ENCODE measurements at places on chromosomes 13 and 19. TPM values are rescaled to one million over a fixed set of nuclear protein-coding genes. Genes with fewer than 3 reads are reported as not detected.

- H3K27ac ChIP-seq = no peak overlapping the region
- no peaks in the 10 kb centered on the region for H3K36me3 ChIP-seq
- H3K4me1 ChIP-seq = no peaks in the 10 kb centered on the region
- DNase-seq = no peak
These were observed 243.2 kb upstream of the TSHZ3 start for GRCh38 chr19:31592456-31592855.

DNA sequence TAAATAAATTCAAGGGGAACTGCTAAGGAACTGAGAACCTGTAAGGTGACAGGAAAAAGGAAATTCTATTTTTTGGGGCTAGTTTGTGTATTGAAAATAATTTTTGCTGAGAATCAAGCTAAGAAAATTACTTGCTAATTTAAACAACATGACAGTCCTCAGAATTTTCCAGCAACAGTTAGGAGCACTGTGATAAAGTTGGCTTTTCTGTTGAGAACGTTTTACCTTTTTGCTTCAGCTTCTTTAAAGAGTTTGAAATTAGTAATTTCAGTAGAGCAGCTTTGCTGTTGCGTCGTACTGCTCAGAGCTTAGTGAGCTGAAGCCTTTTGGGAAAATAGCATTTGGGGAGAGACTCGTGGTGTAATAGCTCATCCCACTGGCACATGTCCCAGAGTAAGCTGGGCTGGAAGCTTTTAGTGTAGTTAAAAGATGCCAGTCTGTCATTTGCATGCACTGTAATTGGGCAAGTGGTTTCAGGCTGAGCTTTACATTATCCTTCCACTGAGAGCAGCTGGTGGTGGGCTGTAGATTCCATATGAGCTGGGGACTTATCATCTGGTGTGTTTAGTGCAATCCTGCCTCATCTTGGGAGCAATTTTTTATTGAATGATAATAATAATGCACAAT lies 69.8 kb downstream of the LRCH1 start:
- no peaks in the 10 kb centered on the region for H3K36me3 ChIP-seq
- peak; percentile 69 for DNase-seq
- no peaks in the 10 kb centered on the region for H3K27me3 ChIP-seq
- peak overlapping the region; percentile 11 for H3K27ac ChIP-seq
- no peak overlapping the region for H3K4me3 ChIP-seq

GRCh38 chr19:40806423-40807146 lies 7.6 kb downstream of the EGLN2 start:
- H3K4me1 ChIP-seq = peaks cover 52% of the 10 kb centered on the region
- no peaks in the 10 kb centered on the region for H3K36me3 ChIP-seq
- peak; percentile 87 for DNase-seq
- H3K4me3 ChIP-seq = no peak overlapping the region
- H3K27me3 ChIP-seq = no peaks in the 10 kb centered on the region

GRCh38 chr19:43425567-43426392 lies 11.1 kb downstream of the TEX101 start:
- H3K36me3 ChIP-seq = no peaks in the 10 kb centered on the region
- no peak overlapping the region for H3K4me3 ChIP-seq

DNA sequence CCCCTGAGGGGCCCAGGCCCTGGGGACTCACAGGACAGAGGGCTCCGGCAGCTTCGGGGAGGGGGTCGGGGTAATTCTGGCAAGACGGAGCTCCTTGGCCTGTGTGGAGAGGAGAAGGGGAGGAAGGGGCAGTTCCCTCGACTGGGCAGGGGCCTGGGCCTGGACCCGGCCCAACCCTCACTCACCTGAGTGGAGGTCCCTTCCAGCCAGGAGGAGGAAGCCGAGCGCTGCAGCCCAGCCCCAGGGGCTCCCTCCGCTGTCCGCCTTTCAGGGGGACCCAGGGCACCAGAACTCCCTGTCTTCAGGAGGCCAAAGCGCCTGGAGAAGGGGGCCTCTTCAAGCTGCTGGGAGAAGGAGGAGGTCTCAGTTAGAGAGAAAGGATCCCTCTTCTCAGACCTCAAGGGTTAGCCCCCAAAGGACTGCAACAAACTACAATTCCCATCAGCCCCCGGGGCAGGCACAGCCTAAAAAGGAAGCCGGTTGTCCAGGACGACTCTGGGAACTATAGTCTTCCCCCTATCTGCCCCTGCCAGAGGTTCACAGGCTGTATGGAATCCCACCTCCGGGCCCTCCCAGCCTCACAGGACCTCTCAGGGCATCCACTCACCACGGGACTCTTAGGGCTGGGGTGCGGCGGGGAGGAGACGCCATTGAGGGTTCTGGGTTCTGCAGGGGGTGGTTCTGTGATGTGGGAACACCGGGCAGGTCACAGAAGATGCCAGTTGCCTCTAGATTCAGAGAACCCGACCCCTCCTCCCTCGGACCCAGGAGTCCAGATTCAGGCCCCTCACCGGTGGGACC lies 19.8 kb downstream of the EPS8L1 start:
- H3K4me3 ChIP-seq = no peak overlapping the region
- peak; percentile 55 for DNase-seq

DNA sequence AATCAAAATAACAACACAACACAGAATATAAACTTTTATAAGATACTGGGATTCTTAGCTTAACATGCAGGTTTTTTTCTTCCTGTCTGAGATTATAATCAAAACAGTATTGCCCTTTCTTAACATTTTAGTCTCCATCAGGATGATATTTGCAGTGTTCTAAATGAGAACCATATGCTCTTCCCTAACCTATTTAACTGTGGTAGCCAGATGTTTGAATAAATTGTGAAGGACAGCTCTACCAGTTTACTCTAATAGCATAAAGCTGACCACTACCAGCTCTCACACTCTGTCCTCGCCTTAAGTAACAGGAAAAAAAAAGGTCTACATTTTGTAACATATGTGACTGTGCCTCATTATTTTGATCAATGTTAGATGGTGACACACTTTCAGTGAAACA lies 618.7 kb upstream of the SGCG start:
- no peak overlapping the region for H3K4me3 ChIP-seq
- H3K27ac ChIP-seq = no peak overlapping the region
- DNase-seq = no peak
- H3K36me3 ChIP-seq = no peaks in the 10 kb centered on the region
- no peaks in the 10 kb centered on the region for H3K4me1 ChIP-seq
- H3K27me3 ChIP-seq = no peaks in the 10 kb centered on the region

DNA sequence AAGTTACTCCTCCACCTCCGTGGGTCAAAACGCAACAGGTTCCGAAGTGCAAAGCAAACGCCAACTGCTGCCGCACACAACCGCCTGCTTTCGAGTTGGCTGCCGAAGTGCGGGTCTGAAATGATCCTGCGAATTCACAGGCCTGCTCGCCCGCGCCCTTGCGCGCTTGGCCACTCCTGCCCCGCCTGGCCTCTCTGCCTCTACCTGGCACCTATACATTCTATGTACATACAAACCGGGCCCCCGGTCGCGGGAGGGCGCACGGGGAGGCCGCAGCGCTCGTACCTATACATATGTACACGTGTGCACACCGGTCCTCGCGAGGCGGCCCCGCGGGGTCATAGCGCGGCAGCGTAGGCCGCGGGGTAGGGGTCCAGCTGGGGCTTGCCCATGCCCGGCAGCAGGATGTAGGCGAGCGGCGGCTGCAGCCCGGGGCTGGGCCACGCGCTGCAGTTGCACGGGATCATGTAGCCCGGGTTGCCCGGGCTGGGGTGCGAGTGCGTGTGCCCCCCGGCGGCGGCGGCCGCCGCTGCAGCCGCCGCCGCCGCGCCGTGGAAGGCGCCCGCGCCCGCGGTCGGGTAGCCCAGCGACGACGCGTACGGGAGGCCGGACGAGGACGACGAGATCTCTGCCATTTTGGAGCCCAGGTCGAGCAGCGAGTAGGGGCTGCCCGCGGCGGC lies 1.3 kb downstream of the SOX21 start:
- H3K4me3 ChIP-seq = peak overlapping the region; percentile 21
- no peak overlapping the region for H3K27ac ChIP-seq
- H3K4me1 ChIP-seq = no peaks in the 10 kb centered on the region
- H3K36me3 ChIP-seq = no peaks in the 10 kb centered on the region
- DNase-seq = no peak

- no peak for DNase-seq
- H3K36me3 ChIP-seq = no peaks in the 10 kb centered on the region
- no peaks in the 10 kb centered on the region for H3K27me3 ChIP-seq
- no peak overlapping the region for H3K27ac ChIP-seq
These were observed 66.4 kb upstream of the USP29 start for GRCh38 chr19:57053401-57053800.

DNA sequence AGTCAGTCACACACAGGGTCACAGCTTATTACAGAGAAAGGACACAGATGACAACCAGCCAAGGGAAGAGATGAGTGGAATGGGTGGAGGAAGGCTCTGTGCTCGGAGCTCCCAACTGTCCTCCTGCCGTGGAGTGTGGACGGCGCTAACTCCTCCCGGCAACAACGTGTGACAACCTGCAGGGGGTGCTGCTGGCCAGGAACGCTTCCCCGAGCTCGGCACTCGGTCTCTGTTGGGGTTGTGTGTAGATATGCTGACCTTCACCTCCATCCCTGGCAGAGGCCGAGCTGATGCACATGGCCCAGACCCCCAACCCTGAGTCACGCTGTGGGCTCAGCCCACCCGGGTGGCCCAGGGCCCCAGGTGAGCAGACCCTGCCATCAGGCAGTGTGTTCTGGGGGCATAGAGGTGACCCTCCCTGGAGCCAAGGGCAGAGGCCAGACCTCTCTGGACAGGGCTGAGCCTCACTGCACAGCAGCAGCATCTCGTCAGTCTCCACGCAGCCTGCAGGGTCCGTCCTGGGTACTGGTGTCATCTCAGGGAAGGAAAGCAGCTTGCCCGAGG lies 14.1 kb downstream of the ZNF444 start:
- DNase-seq = peak; percentile 53
- H3K4me1 ChIP-seq = peaks cover 3% of the 10 kb centered on the region
- no peaks in the 10 kb centered on the region for H3K36me3 ChIP-seq
- no peak overlapping the region for H3K4me3 ChIP-seq
- no peaks in the 10 kb centered on the region for H3K27me3 ChIP-seq
- no peak overlapping the region for H3K27ac ChIP-seq

DNA sequence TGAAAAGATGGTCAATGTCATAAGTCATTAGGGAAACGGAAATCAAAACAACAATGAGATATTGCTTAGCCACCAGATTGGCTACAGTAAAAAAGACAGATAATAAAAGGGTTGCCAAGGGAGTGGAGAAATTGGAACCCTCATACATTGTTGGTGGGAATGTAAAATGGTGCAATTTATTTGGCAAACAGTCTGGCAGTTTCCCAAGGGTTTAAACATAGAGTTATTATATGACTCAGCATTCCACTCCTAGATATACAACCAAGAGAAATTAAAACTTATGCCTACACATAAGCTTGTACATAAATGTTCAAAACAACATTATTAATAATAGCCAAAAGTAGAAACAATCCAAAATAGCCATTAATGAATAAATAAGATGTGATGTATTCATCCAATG lies 9.9 kb upstream of the ZNF227 start:
- H3K27ac ChIP-seq = no peak overlapping the region
- H3K27me3 ChIP-seq = no peaks in the 10 kb centered on the region
- no peaks in the 10 kb centered on the region for H3K36me3 ChIP-seq
- no peaks in the 10 kb centered on the region for H3K4me1 ChIP-seq
- no peak overlapping the region for H3K4me3 ChIP-seq

PROSER3 gene
- total RNA-seq = 72.0 TPM

PLVAP gene
- 3.4 TPM for total RNA-seq

PLA2G4C gene
- 28.0 TPM for total RNA-seq

DNM2 gene
- total RNA-seq = 274 TPM
